ENCODE measurements at places on chromosomes 11 and 22.
A peak's percentile ranks its signal among the peaks of the same experiment; 100 is the strongest.

GRCh38 chr11:128251140-128251539 is 336.2 kb downstream of the ETS1 start:
- no peak for DNase-seq

DNA sequence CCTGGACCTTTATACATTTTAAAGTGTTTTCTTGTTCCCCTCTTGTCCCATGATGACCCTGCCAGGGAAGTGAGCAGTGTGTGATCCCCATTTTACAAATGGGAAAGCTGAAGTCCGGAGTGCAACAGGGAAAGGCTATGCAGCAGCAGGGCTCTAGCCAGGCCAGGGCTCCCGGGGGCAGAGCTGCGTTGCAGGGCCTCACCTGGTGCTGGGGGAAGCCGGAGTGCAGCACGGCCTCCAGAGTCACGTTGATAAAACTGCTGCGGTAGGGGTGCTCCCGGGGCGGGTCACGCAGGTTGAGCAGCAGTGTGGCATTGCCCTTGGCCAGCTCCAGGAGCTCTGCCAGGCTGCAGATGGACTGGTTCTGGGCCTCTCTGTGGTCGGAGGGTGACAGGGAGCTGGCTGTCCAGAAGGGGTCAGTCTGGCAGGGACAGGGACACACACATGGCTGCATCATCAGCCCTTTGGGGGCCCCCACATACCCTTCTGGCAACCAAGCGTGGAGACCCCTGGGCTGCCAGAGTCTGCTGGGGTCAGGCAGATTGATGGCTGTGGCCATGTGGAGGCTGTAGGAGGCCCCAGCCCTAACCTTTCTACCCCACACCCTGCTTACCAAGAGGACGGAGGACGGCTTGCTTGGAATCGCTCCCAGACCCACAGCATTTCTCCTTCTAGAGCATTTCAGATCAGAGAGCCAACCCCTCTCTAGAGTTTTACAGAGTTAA is 9.3 kb upstream of the KLHL35 start:
- DNase-seq, result no peak

GRCh38 chr11:128905345-128906184 is 14.4 kb downstream of the KCNJ5 start:
- DNase-seq, result no peak

- peak; percentile 45 for DNase-seq
These were observed 199.3 kb downstream of the PGR start for GRCh38 chr11:100930185-100930778.

DNA sequence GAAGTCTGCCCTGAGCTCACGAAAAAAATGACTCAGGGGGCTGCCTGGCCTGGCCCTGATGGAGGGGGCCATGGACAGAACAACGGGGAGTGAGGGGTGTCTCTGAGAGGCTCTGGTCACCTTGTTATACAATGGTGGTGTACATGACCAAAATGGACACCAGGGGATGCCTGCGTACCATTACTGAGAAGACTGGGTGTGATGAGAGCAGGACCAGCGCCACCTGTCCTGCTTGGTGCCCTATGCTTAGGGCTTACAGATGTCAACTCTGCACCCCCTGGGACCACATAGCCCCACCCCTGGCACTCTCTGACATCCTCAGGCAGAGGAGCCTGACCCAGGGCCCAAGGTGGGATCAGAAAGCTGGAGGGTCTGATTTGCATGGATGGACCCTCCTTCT is 104.8 kb downstream of the ZNF280B start:
- no peak for DNase-seq

DNA sequence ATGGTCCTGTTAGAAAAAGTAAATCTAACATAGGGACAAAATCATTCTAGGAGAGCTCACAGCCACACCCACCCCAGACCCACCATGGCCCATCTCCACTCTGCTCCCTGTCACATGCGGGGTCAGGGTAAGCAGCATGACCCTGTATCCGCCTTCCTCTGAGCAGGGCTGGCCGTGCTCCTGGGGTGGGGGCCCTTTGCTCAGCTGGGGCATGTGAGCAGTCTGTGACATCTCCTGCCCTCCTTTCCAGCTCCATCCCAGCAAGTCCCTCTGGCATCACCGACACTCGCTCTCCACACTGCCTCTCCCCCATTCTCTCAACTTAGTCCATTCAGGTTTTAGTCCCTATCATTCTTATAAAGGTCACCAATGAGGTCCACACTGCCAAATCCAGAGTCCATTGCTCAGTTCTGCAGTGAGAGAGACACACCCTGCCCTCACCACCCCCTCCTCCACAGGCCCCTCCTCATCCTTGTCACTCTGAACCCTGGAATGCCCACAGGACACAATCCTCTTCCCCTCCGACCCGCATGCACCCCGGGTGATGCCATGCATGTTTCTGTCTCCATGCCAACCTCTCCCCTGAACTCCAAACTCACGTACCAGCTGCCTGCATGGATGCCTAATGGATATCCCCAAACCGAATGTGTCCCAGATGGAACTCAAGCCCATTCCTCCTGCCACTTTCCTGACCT is 65.1 kb upstream of the PITPNB start:
- DNase-seq, result no peak

DNA sequence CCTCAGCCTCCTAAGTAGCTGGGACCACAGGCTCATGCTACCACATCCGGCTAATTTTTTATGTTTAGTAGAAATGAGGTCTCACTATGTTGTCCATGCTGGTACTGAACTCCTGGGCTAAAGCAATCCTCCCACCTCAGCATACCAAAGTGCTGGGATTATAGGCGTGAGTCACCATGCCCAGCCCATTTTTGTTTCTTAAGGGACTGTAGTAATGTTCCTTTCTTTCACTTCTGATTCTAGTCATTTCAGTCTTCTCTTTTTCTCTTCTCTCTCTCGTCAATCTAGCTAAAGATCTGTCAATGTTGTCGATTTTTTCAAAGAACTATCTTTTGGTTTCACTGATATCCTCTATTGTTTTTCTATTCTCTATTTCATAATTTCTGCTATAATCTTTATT is 111.0 kb upstream of the APOA1 start:
- no peak for DNase-seq

Measured in right lung (tissue), 10 donors.